ENCODE measurements at places on chromosomes 3 and 15.
A peak's percentile ranks its signal among the peaks of the same experiment; 100 is the strongest.

DNA sequence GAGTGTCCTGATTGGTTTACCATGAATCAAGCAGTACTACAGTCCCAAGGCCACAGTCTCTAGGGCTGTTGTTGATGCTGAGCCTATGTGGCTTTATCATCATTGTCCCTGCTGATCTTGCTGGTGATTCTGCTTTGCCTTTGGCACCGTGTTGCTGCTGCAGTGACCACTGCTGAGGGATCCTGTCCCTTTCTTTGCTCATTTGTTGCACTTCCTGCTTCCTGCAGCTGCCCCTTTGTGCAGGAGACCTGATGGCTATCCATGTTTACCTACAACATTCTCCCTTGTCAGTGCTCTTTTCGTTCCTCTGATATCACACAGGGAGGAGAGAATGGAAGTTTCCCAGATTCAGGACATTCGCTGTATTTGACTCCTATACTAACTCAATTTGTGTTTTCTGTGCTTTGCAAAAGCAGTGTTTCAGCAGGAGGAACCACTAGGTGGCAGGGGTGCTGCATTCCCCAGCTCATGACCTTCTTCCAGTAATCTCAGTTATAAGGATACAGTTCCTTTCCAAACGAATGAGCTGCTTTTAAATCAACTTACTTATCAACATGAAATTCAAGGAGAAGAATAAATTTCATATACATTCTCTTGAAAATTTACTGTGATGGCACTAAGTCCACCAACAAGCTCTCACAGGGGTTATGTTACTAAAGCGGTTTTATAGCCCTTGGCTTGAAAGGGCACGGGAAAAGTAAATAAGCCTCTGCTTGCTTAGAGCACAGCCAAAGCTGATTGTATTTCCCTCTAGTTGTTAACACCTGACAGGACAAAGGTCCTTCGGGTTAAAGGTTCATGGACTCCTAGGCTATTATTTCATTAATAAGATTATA is 9.7 kb upstream of the THUMPD3 start:
- peak; percentile 64 for DNase-seq

DNA sequence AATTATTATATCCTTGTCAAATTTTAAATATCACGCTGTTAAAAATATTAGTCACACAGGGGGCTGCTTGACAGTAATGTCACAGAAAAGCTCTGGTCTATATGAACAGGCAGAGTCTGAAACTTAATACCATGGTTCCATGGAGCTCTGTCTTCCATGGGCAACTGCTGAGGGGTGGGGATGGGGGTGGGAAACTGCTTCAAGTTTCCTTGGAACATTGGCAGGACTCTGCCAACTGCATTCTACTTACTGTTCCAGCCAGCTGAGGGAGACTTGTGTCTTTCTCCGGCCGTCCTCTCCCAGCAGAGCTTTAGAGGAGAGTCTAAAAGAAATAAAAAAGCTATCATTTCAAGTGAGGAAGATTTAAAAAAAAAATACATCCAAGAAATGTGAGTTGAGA is 348.7 kb downstream of the ZIC1 start:
- no peak for DNase-seq

GRCh38 chr15:64333986-64334929 is 21.7 kb downstream of the CSNK1G1 start:
- peak; percentile 33 for DNase-seq

DNA sequence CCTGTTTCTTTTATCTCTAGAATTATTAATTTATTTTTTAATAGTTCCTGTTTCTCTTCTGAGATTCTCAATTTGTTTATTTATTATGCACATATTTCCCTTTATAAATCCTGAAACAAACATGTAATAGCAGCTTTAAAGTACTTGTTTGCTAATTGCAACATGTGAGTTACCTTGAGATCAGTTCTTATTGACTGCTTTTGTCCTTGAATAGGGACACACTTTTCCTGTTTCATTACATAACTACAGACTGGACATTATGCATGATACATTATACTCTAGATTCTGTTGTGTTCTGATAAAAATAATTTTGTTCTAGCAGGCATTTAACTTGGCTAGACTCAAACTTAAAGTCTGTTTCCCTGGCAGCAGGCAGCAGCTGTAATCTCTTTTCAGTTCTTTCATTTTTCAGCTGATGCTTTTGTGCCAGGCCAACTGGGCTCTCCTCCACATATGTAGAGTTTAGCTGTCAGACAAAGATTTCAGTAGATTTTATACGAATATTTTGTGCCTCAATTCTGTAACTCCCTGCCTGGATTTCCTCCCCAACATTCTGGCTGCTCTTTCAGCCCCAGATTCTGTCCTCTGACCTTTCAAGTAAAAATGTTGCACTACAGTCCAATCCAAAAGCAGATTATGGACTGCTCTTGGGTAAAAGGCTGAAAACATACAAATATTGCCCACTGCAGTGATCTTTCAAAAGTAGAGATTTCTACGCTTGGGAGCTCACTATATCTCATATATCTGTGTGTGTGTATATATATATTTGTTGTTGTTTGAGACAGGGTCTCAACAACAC is 41.9 kb downstream of the PCOLCE2 start:
- no peak for DNase-seq

- DNase-seq, result peak; percentile 50
Measured at GRCh38 chr3:42547401-42547945, 34.3 kb downstream of the SEC22C start.

DNA sequence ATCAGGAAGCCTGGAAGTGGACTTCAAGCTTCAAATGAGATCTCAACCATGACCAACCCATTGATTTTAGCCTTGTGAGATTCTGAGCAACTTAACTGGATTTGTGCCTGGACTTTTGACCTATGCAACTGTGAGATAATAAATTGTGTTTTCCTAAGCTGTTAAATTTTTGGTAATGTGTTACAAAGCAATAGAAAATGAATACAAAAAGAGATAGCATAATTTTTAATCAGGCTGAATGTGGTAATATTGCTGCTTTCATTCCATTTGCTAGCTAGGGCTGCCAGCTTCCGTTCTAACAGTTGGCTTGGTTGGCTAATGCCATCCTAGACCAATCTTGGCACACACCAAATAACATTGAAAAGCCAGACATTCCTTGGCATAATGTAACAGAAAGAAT is 12.2 kb downstream of the PROS1 start:
- no peak for DNase-seq

- DNase-seq, result no peak
Measured at GRCh38 chr15:74642734-74643664, 27.4 kb downstream of the CLK3 start.

- DNase-seq, result no peak
Measured at GRCh38 chr3:60765776-60766175, 485.5 kb downstream of the FHIT start.

DNA sequence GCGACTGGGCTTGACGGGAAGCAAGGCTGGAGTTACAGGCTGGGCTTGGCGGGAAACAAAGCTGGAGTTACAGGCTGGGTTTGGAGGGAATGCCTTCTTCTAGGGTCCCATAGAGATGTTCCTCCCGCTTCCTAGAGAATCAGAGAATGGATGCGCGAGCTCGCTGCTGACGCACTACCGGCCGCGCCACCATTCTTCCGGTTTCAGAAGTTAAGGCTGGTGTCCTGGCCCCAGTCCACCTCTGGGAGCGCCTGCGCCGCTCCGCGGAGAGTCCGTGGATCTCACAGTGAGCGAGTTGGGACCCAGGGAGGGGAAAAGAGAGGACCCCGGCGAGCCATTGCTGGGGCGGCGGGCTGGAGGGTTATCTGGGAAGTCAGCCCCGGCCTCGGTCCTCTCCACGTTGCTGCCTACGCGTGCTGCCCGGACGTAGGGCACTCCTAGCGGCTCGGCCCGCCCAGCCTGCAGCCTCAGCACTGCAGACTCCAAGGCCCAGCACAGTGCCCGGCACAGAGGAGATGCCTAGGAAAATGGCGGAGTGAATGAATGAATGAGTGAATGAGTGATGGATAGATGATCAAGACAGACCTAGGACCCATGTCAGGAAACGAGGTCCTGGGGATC is at the start of gene ZNF502:
ZNF502 (plus strand) TSS at position 206 of the 621 bp plus-strand sequence. CDS start 7,602 bp downstream, outside the sequence.
- peak; percentile 84 for DNase-seq

- no peak for DNase-seq
Measured at GRCh38 chr3:156732261-156732660, 57.9 kb downstream of the TIPARP start.

- no peak for DNase-seq
Measured at GRCh38 chr3:21668012-21668411, 83.0 kb downstream of the ZNF385D start.

- DNase-seq, result peak; percentile 71
Measured at GRCh38 chr3:71056327-71056726, 527.2 kb downstream of the FOXP1 start.

GRCh38 chr3:107208100-107208499 is 169.1 kb upstream of the CCDC54 start:
- DNase-seq, result peak; percentile 95

GRCh38 chr3:81308306-81308705 is 453.1 kb downstream of the GBE1 start:
- DNase-seq, result peak; percentile 77

GRCh38 chr3:184300378-184300720 is 1.3 kb downstream of the PSMD2 start:
- peak; percentile 83 for DNase-seq

- no peak for DNase-seq
Measured at GRCh38 chr15:78382114-78382880, 42.1 kb downstream of the CRABP1 start.

DNA sequence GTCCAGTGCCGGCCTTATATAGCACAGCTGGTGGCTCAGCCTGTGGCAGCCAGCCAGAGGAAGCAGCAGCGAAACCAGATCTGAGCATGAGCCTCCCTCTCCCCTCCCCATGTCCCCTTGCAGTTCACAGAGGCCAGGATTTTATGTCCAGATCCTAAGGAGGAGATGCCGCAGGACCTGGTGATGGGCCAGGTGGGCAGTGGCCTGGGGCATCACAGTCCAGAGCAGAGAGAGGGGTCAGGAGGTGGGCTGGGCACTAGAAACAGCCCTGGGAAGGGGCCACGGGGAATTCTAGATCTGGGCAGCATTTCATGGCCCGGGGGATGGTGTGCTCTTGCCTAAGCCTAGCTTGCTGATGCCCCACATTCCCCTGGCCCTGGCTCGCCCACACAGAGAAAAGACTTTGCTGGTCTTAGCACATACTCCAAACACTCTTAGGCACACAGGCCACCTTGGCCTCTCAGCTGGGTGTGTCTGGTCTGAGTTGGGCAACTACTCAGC is 259 bp upstream of the CILP start:
- DNase-seq, result no peak

DNA sequence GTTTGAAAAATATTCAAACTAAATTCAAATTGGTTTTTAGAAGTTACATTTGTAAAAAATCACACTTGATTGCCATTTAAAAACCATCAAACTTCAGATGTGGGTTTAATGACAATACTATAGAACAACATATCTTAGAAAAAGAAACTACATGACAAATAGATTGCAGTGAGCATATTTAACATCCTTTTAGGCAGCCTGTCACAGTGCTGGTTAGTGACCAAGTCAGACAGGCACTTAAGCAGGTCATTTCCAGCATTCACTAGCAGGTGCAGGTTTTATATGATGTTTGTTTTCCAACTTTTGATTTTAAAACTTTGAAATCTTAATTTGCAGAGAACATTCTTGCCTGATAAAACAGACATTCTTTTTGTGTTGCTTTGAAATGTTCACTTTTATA is 115.7 kb downstream of the MBNL1 start:
- no peak for DNase-seq

DNA sequence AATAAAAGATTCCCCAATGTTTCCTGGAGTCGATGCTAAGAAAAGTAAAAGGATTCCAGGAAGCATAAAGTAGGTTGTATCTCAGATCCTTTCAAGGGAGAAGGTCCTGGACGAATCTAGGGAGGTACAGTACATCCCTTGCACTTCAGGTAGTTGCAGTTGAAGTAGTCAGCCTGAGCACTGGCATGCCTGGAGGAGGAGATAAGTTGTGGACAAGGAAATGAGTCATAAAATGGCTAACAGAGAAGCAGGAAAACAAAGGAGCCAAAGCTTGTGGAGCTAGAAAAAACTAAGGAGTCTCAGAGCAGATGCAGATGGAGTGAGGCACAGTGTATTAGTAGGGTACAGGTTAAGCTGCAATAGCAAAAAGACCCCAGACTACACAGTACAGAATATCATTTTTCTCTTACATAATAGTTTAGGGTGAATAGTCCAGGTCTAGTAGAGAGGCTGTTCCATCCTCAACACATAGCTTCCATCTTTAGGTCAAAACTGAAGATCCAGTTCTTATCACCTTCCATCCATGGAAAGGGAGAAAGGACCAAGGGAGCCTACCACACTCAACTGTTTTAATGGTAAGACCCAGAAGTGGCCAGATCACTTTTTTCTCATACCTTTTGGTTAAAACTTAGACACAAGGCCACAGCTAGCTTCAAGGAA is 41.3 kb downstream of the COL6A5 start:
- peak; percentile 2 for DNase-seq

DNA sequence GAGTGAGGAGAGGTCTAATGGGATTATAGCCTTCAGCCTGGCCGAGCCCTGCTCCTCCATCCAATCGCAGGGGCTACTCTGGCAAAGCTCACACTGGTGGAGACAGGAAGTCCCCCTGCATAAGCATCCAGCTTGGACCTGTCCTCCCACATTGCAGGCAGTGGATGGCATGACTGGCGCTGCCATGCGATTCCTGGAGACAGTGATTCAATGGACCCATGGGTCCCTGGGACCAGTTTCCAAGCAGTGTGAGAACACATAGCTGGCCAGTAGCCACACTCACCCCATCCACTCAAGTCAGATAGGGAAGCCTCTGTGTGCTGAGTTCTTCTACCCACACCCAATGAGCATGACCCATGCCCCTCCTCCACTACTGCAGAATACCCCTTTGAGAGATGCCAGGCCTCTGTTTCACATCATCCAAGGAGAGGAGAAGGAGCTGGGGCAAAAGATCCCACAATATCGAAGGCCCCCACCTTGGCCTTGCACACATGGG is 18.1 kb upstream of the POC1A start:
- no peak for DNase-seq

GRCh38 chr3:43503067-43503728 is 118.6 kb downstream of the ANO10 start:
- peak; percentile 25 for DNase-seq

DNA sequence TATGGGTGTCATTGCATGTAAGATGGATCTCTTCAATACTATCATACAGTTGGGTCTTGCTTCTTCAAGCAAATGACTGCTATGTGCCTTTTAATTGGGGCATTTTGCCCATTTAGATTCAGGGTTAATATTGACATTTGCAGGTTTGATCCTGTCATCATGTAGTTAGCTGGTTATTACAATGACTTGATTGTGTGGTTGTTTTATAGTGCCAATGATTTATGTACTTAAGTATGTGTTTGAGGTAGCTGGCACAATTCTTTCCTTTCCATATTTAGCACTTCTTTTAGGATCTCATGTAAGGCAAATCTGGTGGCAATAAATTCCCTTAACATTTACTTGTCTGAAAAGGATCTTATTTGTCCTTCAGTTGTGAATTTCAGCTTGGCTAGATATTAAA is 267.5 kb downstream of the VGLL3 start:
- no peak for DNase-seq

GRCh38 chr3:52384019-52384761 is 60.7 kb downstream of the SEMA3G start:
- DNase-seq, result no peak

All from EL (cell line).